ENCODE measurements at places on chromosomes 12 and 14.

DNA sequence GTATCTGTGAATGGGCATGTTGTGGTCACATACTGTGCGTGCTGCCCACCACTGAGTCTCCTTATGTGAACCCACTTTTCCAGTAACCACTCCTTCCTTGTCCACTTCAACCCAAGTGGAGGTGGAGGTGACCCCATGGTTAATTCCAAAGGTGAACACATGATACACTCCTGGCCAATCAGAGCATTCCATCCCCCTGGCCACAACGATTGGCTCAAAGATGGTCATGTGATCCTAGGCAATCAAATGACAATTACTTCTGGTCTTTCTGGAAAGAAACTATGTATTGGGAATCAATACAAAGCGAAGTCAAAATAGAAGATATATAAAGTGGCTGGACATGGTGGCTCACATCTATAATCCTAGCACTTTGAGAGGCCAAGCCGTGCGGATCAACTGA lies 20.2 kb upstream of the CCDC60 start:
- DNase-seq = no peak

DNA sequence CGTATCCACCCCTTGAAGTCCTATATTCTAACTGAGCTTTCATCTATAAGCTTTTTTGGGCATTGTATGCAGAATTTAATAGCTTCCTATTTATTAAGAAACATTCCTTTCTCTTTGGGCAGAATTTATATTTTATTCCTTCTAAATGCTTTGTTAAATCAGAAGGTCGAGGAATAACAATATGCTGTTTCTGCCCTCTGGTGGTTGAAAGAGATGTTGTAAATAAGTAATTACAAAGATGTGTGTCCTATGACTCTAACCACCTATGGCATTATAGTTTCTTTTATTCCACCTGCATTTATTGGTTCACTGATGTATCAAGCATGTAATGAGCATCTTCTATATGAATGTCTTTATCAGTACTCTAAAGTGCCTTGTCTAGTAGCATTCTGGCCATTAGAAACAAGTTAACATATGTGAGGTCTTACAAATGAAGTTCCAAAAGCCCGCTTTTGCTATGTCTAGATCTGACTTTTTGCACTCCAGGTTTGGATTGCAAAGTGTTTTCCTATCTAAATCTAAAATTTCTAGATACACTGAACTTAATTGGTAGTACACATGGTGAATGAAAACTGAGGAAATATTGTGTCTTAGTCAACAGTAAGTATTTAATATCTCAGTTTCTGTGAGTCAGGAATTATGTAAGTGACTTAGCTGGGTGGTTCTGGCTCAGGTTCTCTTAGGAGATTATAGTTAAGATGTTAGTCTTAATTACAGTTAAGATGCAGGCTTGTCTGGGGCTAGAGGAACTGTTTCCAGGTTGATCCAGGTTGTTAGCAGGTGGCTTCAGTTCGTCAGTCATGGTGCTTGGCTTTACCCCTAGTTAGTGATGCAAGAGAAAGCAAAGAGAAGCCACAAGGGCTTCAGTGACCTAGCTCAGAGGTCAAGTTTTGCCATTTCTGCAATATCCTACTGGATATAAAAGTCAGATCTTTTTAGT lies 57.5 kb downstream of the PLEKHA5 start:
- no peak for DNase-seq

GRCh38 chr14:58327019-58327418 lies 28.7 kb downstream of the ARID4A start:
- no peak for DNase-seq

GRCh38 chr12:59708484-59708883 lies 112.7 kb downstream of the SLC16A7 start:
- DNase-seq = no peak

GRCh38 chr14:90760591-90761316 lies 55.5 kb downstream of the TTC7B start:
- no peak for DNase-seq

DNA sequence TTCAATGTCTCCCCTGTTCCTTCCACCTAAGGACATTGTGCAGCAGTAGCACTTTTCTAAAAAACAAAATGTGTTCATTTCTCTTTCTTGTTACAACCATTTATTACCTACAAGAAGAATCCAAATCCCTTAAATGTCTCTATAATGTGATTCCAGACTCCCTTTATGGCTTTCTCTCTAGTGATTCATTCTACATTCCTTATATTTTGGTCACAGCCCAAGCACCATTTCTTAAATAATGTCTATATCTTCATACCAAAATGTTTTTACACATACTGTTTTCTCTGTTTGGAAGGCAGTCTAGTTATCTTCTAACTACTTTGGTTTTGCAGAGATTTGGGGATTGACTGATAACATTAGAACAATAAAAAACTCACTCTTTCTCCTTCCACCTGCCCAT lies 1037.3 kb upstream of the FLRT2 start:
- no peak for DNase-seq

All from activated T-cell treated with anti-CD3 and anti-CD28 coated beads, Interleukin-2, amount 50 U/mL, for 4 hours (primary cell).